NCI-H2171 (cell line): ENCODE measurements at places on chromosomes 1 and 21.

DNA sequence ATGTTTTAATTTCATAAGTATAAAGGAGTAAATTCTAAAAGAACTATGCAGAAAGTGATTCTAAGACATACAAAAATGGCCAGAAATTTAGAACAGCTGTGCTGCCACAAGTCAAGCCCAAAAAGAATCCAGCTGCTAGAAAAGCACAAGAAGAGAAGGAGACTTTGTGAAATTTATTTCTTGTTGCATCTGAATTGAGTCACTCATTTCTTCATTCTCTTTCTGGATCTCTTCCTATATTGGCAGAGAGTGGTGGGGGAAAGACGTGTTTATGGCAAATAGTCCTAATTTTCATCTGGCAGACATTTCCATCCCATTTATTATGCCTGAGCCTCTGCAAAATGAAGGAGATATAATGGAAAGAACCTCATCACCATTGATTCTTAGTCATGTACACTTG is 139.6 kb upstream of the CTTNBP2NL start:
- DNase-seq = no peak

GRCh38 chr1:117616967-117617366 is 11.1 kb downstream of the TENT5C start:
- DNase-seq = no peak

- DNase-seq = no peak
Observed at GRCh38 chr1:21705303-21705980, 36.3 kb upstream of the RAP1GAP start.

- no peak for DNase-seq
Observed at GRCh38 chr1:44572572-44572879, 101.8 kb downstream of the TMEM53 start.

DNA sequence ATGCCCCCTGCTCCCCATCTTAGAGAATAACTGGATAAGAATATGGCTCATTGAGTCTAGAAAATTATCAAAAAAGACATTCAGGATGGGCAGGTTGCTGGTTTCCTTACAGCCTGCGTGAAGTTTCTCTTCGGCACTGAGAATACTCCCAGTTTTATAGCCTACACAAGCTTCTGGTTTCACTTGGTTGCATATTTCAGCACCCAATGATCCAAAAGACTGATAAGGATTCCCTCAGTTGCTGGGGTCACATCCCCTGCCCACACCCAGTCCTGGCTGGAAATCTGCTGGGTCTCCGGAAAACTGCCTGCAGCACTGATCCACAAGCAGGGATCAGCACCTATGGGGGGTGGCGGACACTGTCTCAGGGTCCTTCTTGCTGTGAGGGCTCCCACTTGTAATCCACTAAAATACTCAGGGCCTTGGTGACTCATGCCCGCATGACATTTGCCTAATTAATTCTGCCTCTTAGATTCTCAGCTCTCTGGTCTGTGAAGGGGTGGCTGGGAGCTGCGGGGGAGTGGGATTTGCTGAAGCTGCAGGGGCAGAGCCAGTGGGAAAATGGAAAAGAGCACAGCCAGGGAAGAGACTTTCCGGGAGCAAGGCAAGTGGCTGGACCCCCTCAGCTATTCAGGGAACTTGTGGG is 142.5 kb downstream of the ZNF648 start:
- DNase-seq = no peak
